ENCODE measurements at places on chromosomes 6 and 20. TPM values are rescaled to one million over a fixed set of nuclear protein-coding genes. Genes with fewer than 3 reads are reported as not detected.
A peak's percentile ranks its signal among the peaks of the same experiment; 100 is the strongest.

The COL9A1 gene
- total RNA-seq = 0.14 TPM

- no peak for DNase-seq
These were observed 12.0 kb downstream of the TPX2 start for GRCh38 chr20:31751126-31751525.

The PAQR8 gene
- 1.9 TPM for total RNA-seq

- DNase-seq = no peak
These were observed 4.8 kb downstream of the SRF start for GRCh38 chr6:43175676-43176422.

GRCh38 chr20:63107449-63108200, 100.9 kb upstream of the BHLHE23 start:
- peak; percentile 39 for DNase-seq

DNA sequence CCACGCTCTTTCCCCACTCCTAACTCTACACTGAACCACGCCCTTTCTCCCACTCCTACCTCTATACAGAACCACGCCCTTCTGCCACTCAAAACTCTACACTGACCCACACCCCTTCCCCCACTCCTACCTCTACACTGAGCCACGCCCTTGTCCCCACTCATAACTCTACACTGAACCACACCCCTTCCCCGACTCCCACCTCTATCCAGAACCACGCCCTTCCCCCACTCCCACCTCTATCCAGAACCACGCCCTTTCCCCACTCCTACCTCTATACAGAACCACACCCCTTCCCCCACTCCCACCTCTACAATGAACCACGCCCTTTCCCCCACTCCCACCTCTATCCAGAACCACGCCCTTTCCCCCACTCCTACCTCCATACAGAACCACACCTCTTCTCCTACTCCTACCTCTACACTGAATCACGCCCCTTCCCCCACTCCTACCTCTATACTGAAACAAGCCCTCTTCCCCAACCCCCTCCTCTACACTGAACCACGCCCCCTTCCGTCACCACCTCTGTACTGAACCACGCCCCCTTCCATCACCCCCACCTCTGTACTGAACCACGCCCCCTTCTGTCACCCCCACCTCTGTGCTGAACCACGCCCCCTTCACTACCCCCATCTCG, 10.1 kb downstream of the PXMP4 start:
- DNase-seq = no peak

The FOXQ1 gene
- total RNA-seq = not detected

- no peak for DNase-seq
These were observed 6.7 kb downstream of the ATG5 start for GRCh38 chr6:106318851-106319250.
